Choroid plexus epithelial cell (primary cell): ENCODE measurements at places on chromosomes 11 and 22.

DNA sequence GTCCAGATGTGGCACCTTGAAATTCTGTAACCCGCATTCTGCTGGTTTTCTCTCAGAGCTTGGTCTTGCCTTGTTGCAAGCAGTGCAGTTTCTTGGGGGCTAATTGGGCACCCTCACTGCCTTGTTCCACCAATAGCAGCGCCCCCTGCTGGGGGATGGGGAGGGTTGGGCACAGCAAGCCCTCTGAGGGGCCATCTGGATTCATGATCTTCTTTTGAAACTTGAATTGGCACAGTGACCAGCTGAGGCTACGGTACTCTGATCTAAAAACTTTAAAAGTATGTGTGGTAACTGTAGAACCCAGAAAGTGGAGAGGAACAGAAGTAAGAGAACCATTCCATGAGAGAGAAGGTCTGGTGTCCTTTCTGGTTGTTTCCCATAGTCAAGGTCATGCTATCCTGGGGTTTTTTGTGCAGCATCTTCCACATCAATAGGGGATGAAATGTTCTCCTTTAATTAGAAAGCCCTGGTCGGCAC, 64.2 kb downstream of the MED15 start:
- DNase-seq: peak; percentile 44

GRCh38 chr11:65150509-65151299, 16.4 kb upstream of the SYVN1 start:
- peak; percentile 73 for DNase-seq

DNA sequence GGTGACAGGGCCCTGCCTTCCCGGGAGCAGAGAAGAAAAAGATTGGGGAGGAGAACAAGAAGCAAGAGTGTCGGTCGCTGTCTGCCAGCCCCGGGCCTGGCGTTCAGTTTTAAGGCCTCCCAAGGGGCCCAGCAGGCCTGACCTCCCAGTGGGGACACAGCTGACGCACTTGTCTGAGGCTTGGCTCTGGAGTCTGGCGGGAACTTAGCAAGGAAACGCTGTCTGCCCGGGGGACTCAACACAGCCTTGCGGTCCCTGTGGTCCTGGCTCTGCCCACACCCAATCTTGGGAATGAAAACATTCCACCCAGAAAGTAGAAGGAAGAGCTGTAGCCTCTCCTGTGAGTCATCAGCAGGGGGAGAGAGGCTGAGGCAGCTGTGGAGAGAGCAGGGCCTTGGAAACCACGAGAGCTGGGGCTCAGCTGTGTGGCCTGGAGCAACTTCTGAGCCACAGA, 54.4 kb downstream of the TRAF6 start:
- DNase-seq: peak; percentile 97

DNA sequence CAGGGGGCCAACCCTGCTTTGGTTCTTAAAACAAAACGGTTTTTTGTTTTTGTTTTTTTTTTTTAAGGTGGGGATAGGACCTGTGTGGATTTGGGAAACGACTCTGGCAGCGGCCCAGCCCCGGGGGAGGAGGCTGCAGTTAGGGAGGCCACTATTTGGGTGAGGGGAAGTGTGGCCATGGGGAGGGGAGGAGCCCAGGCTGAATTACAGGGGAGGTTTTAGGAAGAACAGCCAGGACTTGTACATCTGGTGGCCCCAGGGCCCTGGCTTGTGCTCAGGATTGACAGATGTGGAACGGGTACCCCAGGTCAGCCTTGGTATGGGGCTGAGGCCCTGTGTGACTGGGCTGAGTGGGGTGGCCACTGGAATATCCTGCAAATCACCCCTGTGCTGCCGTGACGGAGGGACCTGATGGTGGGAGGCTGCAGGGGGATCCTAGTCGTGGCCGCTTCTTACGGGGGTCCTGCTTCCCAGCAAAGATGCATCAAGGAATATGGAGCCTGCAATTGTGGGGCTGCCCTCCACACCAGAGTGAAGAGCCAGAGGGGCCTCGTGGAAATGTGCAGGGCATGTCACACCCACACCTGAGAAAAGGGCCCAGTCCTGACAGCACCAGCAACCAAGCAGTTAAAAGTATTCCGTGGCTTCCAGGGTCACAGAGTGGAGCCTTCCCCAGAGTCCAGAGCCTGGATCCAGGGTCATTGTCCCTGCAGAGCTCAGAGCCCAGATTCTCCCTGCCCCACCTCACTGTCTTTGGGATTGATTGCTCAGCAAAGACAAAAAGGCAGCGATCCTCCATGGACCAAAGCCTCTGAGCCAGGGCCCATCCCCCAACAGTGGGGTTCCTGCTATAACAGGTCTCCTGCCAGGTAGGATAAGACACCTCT, 55.2 kb upstream of the WNT7B start:
- DNase-seq: no peak

DNA sequence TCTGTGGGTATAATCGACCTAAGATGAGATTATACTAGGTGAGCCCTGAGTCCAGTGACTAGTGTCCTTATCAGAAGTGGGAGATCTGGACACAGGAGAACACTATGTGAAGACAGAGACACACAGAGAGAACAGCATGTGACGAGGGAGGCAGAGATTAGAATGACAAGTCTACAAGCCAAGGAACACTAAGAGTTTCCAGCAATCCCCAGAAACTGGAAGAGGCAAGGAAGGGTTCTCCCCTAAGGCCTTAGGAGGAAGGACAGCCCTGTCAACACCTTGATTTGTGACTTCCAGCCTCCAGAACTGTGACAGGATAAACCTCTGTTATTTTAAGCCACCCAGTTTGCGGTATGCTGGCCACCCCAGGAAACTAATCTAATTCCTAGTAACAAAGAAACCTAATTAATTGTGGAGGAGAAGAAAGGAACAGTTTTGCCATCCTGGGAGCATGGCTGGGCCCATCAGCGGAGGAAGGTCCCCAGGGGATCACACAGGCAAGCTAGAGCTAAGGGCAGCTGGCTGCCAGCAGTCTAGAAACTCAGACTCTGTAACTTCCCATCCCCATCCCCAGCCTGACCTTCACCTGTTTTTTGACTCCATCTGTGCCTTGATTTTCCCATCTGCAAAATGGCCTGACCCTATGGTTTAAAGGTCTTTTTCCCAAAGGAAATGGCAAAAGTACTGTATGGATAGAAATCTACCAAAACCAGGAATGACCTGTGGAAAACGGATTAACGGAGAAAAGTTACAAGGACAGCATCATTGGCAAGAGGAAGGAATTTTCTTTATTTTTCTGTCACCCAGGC, 10.3 kb upstream of the THOC5 start:
- DNase-seq: no peak
